Renal cortical epithelial cell (primary cell): ENCODE measurements at places on chromosomes 4 and X. TPM values are rescaled to one million over a fixed set of nuclear protein-coding genes. Genes with fewer than 3 reads are reported as not detected.

GRCh38 chr4:163755013-163755412 lies 260.5 kb downstream of the TMA16 start:
- DNase-seq: peak; percentile 15

GRCh38 chr4:141130947-141131605 lies 2.2 kb downstream of the RNF150 start:
- no peak for DNase-seq

The RTL9 gene
- total RNA-seq: 0.15 TPM in 1 of 2 replicates, not detected in the other

The CDKL2 gene
- total RNA-seq: 7.3 and 15.8 TPM in 2 replicates

The TMEM33 gene
- 60.9 and 95.3 TPM in 2 replicates for total RNA-seq

The ANXA3 gene
- 195 and 668 TPM in 2 replicates for total RNA-seq

DNA sequence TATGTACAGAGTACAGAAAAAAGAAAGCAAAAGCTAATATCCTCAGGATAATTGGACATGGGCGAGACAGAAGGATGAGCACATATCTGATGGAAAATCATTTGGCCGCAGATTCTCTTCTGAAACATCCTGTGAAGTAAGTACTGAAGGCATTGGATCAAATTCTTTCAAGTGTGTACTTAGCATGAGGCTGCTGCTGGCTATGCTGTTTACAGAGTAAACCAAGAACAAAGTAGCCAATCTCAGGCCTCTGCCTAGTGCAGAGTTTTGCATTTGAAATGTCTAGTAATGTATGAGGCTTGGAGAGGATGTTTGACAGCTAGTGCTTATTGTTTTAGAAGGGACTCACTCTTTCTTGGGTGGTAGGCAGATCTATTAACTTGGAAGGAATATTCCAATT lies 128.5 kb downstream of the MAGEC2 start:
- DNase-seq: no peak
